ENCODE measurements at places on chromosomes 5 and 9. TPM values are rescaled to one million over a fixed set of nuclear protein-coding genes. Genes with fewer than 3 reads are reported as not detected.

GRCh38 chr5:2575871-2576270, 175.6 kb downstream of the IRX2 start:
- DNase-seq = no peak

DNA sequence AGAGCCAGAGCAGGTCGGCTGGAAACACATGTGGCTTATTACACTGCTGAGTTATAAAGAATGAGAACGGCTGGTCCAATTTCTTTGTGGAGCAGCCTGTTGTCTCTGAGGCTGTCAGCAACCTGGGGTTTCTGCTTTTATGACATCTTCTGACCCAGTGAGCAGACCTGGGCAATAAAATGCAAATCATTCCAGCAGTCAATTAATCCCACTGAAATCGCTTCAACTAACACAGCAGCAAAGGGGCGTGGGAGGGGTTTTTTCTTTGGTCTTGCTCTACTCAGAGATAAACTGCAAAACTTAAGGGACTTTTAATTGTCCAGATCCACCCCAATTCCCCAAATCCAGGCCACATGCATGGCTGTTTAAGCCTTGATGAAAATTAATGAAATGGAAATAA, 215.7 kb downstream of the SLIT3 start:
- DNase-seq = no peak

DNA sequence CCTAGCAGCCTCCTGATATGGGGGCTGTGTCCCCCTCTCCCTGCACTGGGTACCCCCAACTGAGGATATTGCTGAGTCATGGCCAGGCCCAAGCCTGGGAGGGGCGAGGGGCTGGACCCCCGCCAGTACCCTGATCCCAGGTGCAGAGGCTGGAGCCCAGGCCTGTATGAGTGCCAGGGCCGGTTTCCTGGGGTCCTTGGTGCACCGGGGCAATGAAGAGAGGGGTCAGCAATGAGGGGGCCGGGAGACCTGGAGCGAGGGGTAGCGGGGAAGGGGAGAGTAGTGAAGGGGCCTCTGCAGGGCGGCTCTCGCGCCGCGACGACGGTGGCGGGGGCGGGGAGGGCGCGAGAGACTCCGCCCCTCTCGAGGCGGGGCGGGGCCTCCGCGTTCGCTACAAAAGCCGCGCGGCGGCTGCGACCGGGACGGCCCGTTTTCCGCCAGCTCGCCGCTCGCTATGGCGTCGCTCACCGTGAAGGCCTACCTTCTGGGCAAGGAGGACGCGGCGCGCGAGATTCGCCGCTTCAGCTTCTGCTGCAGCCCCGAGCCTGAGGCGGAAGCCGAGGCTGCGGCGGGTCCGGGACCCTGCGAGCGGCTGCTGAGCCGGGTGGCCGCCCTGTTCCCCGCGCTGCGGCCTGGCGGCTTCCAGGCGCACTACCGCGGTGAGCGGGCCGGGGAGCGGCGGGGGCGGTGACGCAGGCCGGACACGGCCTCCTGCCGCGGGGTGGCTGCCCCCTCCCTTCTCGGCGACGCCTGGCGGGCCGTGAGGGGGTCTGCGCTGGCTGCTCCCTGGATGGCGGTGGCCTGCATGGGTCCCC, at the start of gene SQSTM1:
Gene SQSTM1 (plus strand): TSS at position 423 of the 815 bp plus-strand sequence. CDS start 32 bp downstream, at position 455.
- peak; percentile 90 for DNase-seq

DNA sequence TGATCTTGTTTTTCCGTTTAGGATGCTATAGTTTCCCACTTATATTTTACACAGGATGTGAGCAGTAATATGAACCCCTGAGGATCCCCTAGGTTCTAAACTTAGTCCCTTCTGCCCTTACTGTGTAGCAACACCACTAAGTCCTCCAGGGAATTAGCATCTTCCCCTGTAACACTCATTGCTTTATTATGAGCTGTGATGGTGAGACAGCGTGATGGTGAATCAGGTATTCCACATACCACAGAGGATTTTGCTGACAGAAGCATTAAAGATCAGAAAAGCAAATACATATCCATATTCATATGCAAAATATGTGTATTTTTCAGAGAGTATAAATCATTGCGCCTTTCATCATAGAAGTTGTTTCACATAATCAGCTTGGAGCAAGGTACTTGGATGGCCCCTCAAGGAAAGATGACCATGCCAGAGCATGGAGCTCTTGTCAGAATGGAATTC, 317.0 kb downstream of the ICE1 start:
- no peak for DNase-seq

DNA sequence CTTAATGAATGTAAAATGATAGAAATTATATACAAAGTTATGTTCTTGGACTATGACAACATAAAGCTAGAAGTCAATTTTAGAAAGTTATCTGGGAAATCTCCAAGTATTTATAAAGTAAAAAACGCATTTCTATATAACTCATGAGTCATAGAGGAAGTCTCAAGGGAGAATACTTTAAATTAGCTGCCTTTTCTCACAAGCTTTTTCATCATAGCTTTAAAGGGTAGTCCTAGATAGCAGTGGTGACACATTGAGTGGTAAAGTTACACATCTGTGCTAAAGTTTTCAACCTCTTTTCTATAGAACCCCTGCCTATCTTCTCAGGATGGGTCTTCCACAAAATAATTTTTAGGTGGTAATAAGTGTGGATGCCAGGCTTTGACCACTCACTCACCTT, 598.3 kb upstream of the FAM174A start:
- DNase-seq = no peak

- DNase-seq = peak; percentile 90
Measured at GRCh38 chr9:127214421-127215267, 49.9 kb upstream of the GARNL3 start.

Gene PRR7
- total RNA-seq = 24.9 TPM

Gene CAMK4
- total RNA-seq = 1.9 TPM

Gene C9orf50
- not detected for total RNA-seq

Measured in endodermal cell (in vitro differentiated cells).